ENCODE measurements at places on chromosomes 6 and 20. TPM values are rescaled to one million over a fixed set of nuclear protein-coding genes. Genes with fewer than 3 reads are reported as not detected.

Gene SLC22A16
- 25.6 TPM for total RNA-seq

GRCh38 chr6:106875782-106876321 lies 98.7 kb downstream of the CD24 start:
- no peak for DNase-seq

DNA sequence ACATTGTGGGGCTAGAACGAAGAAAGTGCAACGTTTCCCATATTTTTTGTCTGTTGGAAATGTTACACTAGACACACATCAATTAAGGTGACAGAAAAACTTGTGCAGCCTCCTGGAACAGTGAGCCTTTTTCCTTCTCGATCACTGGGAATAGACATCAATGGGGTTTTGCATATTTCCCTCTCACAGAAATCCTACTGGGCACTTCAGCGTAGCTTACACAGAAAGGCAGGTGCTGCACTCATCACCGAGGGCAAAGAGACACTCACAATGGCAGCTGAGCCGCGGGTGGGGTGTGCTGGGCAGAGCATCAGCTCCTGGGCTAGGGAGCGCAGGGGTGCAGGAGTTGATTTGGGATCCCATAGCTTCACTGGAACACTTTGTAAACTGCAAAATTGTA lies 64.5 kb downstream of the THBS2 start:
- DNase-seq, result no peak

DNA sequence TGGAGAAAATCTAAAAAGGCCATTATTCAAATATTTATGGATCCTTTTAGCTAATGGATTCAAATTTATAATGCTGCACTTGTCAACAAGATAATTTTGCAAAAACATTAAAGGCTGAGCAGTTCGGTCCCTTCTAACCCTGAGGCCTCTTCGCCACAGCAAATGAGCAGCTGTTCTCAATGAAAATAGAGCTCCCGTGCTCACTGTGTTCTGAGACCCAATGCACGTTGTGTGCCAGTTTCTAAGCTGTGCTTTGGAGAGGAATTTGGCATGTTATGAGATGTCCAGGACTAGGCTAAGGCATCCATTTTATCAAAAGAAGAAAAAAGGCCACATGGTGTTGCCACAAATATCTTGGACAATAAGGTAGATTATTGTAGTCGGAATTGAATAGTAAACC lies 220.1 kb upstream of the TSHZ2 start:
- DNase-seq, result no peak

- no peak for DNase-seq
Measured at GRCh38 chr20:12700701-12701100, 308.1 kb upstream of the SPTLC3 start.

GRCh38 chr20:24818056-24818455 lies 131.0 kb upstream of the CST7 start:
- no peak for DNase-seq

Gene CAPN11
- total RNA-seq, result 7.3 TPM

DNA sequence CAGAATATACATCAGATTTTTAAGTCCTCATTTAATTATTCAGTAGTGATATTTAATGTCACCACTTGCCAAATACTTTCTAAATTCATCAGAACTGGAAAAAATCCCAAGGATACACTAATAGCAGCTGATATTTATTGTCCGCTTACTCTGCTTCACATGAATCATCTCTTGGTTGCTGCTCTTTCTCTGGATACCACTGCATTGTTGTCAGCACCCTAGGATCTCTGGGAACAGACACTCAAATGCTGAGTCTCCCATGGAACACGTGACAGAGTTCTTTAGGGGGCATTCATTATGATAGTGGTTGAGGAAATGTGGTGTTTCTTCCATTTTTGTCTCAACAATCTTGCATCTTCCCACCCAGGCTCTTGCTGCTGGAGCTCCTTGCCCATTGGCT lies 318.0 kb downstream of the RFPL4B start:
- no peak for DNase-seq

DNA sequence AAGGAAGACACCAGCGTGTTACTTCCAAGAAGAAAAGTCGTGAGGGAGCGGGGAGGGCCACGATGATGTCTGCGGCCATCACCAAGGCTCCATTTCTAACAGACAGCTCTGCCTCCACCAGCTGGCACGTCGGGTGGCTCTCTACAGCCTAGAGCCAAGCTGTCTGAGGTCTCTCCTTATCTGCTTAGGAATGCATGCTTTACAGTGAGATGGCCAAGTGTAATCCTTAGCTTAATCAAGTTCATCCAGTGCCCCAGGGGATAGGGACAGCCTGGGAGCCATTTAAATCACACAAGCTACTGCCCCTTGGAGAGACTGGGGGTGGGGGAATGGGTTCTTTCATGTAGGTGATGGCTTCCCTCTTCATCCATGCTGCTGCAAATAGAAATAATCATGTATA lies 213.8 kb upstream of the CST7 start:
- DNase-seq, result no peak

DNA sequence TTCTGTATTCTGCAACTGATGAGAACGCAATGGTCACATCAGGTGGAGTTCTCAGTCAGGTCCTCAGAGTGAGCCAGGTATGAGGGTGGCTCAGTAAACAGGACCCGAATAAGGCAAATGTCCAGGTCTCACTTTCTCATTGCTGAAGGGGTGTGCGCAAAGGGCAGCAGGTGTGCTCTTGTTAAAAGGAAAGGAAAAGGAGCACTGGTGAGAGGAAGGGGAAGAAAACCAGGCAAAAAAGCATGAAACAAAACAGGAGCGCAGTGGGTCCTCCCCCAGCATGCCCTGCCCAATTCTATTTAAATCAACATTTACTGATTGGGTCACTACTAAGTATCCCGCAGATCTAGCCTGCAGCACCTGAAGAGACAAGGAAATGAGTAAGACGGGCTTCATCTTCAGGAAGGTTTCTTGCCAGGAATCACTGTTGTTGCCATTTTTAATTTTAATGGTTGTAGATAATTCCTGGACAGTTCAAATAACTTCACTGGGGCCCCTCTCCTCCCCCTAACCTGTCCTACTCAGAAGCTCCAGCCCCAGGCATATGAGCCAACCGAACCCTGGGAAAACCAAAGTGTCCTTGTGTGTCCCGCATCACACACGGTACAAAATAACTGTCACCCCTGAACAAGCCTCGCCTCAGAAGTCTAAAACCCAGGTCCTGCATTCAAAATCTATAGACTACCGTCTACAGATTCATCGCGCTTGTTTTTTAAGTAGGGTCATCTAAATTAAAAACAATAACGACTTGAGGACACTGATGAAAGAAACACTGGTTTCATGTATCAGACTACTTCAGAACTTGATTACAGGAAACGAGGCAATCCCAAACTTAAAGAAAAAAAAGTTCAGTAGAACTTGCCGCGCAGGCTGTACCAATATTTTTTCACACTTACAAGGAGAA lies 980 bp downstream of the MBOAT1 start:
- no peak for DNase-seq

DNA sequence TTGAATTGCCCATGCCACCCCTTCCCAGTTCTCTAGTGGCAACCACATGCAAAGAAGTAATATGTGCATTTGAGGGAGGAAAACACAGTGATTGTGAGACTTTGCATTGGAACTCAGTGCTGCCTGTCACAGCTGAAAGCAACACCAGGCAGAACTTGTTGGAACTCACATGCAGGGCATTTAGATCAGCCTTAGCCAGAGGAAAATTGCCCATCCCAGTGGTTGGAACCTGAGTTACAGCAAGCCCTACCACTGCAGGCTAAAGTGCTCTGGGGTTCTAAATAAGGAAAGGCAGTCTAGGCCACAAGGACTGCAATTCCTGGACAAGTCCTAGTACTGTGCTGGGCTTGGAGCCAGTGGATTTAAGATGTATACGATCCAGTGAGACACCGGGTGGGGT lies 245.3 kb upstream of the UFL1 start:
- no peak for DNase-seq

Gene OLIG3
- total RNA-seq, result not detected

DNA sequence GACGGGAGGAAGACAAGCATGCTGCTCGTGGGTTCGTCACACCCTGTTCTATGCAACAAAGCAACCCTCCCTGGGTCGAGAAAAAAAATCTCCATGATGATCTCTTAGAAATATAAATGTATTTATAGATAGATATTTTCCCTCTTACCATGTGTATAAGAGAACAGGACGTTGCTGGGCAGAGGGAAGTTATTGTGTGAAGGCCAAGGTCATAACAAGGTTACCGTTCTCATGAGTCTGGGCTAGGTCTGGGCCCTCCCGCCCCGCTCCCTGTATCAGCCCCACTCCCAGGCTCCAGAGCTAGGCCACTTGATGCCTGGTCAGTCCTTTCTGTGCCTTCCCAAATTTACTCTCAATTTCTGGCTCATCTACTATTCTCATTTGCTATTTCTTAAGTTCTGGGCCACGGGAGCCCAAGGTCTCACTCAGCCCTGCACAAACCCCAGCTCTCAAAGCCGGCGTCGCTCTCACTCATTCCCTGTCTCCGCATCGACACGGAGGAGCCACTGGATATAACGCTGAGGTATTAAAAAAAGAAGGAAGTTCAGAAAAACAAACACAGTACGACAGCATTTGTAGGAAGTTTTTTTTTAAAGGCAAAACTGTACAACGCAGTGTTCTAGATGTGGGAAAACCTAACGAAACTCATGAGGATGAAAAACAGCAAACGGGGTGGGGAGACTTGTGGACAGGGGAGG lies 96.8 kb downstream of the PSMG4 start:
- no peak for DNase-seq

GRCh38 chr6:74991573-74992332 lies 214.1 kb downstream of the COL12A1 start:
- no peak for DNase-seq

DNA sequence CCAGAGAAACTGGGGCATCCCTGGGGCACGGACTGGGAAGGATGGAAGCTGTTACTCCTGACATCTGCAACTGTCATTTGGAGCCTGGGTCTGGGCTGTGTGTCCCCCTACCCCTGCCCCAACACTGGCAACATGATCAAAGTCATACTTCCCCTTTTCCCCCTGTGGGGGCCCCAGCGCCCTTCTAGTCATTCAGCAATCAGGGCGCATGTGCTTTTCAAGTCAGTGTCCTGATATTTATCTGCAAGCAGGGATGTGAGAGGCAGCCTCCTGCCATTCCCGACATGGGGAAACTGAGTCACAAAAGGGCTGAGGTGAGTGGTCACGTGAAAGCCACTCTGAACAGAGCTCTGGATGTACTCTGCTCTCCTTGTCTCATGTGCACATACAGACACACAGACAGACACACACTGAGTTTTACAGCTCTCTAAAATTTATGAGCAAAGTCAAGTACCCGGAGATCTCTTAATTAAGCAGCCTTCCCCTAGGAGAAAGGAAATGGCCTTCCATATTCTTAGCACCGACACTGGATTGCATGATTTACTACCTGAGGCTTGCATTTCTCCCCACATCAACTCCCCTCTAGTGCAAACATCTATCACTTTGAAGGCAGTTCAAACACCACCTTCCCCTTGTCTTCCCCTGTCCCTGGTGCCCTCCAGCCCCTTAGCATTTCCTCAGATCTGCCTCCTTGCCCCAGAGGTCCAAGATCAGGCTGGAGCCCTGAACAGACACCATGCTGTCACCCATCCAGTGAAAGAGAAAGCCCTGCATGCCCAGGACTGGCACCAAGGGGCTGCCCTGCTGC lies 170.7 kb downstream of the CDC5L start:
- no peak for DNase-seq

DNA sequence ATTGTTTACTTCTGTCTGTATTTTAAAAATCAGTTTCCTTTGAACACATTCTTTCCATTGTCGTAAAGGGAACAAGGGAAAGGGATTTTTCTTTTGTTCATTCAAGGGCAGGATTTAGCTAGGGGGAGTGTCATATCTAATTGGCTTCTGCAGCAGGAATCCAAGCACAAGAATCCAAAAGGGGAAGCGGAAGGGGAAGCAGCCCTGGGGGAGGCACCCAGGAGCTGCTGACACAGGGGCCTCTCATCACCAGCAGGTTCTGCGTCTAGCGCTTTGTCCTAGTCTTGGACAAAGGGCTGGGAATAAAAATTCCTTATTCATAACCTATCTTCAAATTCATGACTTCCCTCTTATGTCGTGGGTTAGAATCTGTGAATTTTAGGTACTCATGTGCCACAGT lies 13.7 kb downstream of the RIPK1 start:
- no peak for DNase-seq

DNA sequence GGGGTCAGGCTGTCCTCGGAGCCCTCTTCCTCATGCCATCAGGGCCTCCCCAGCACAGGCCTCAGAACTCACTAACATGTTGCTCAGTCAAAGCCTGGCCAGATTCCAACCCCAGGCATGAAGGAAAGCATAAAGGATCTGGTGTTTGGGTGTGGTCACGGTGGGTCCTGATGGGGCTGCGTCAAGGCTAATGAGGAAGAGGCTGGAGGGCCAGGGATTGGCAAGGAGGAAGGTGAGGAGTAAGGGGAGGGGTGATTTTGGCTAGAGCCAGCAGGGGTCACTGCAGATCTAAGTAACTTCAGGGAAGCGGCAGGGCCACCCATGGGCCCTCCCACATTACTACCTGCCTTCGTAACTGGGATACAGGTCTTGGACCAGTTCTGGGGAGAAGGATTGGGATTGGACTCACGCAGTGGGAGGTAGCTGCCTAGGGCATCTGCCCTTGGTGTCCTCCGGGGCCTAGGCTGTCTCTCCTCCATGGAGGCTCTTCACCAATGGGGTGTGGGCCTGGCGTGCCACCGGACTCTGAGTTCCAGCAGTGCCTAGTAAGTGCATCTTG lies 36.2 kb upstream of the MRPS18A start:
- peak; percentile 76 for DNase-seq

Gene SLC25A27
- total RNA-seq, result 5.7 TPM

DNA sequence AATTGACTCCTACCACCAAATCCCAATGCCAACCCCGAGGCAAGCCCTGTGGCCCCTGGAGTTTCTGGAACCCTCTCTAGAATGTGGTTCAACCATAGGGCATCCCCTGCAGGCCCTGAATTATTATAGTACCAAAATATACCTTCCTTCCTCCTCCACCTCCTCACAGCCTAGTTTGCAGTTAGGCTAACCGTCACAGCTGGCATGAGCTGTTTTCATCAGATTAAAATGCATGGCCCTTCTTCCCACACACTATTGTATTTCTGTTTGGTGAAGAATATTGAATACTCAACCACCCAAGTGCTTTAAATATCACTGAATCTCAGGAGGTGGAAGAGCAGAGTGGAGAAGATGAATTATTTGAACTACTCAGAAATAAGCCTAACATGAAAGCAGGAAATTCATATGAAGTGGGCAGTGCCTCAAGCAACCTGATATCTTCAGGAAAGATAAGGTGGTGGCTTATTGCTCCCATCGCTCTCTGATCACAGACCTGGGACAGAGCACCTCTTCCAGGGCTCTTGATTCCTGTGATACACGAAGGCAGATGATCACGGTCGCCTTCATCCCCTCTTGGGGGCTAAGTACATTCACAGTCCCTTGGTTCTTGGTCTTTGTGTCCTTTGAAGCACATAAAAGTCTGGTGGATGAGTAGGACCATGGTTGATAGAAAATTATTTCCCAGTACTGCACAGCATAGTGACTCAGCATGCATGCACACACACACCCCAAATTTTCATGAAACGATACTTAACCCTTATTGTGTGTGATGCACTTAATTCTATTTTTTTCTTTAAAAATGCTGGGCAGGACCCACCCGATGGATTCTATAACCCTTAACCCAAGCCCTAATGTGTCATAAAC lies 90.9 kb downstream of the PSMG4 start:
- DNase-seq, result no peak

GRCh38 chr6:14310960-14311359 lies 193.4 kb downstream of the CD83 start:
- DNase-seq, result no peak
